Substantia nigra (tissue), 51 donors: ENCODE measurements at places on chromosomes 1 and 21.

DNA sequence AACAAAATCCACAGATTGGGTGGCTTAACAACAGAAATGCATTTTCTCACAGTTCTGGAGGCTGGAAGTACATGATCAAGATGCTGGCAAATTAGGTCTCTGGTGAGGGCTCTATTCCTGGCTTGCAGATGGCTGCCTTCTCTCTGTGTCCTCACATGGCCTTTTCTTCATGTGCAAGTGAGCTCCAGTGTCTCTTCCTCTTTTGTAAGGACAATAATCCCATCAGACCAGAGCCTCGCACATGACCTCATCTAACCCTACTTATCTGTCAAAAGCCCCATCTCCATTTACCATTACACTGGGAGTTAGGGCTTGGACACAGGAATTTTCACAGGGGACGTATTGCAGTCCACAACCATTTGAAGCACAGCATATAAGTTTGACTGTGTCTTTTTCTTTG is 181.6 kb downstream of the NEGR1 start:
- no peak for DNase-seq

GRCh38 chr21:37749132-37749531 is 167.1 kb downstream of the KCNJ6 start:
- no peak for DNase-seq

DNA sequence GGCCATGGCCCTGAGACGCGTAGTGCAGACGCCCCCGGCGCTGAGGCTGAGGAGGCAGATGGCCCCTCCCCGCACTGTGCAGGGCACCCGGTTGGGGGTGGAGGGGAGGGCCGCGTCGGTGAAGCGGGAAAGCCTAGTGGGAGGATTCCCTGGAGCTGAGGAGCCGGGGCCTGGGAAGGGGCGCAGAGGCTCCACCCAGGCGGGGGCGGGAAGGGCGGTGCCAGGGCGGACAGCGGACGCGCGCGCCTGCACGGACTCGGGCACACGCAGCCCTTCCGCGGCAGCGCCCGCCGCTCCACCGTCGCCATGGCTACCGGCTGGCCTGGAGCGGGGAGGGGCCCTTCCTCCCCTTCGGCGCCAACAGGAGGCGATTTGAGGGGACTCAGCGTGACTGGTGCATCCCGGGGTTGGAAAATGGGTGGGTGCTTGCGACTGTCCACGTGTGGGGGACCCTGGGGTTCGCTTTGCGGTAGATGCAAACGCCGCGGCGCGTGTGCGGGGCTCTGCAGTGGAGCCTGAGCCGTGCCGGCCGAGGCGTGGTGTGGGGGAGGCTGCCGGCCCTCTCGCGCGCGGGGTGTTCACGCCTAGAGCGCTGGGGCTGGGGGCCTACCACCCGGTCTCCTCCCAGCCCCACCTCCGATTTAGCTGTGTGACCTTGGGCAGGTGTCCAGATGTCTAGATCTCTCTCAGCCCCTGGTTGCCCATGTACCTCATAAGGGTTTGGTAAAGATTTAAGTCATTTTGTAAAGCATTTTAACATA is 35.1 kb downstream of the PTPRF start:
- DNase-seq: no peak

DNA sequence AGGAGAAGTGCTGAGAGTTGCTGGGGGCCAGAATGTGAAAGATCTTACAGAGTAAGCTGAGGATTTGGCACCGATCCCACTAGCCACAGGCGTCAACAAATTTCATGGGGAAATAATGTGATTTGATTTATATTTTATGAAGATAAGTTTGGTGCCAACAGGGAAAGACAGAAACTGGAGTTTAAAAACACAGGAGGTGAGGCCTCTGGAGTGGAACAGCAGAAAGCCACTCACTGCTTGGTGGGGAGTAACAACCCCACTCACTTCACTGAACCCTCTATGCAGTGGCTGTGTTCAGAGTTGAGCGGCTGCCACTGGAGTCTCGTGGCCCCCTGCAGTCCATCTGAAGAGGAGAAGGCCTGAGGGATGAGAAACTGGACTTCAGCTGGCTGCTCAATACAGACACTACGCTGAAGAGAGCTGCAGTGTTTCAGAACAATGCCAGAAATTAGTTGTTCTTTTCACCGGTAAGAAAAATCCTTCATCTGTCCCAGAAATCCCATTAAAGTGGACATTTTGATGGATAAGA is 48.0 kb upstream of the RXRG start:
- DNase-seq: no peak

DNA sequence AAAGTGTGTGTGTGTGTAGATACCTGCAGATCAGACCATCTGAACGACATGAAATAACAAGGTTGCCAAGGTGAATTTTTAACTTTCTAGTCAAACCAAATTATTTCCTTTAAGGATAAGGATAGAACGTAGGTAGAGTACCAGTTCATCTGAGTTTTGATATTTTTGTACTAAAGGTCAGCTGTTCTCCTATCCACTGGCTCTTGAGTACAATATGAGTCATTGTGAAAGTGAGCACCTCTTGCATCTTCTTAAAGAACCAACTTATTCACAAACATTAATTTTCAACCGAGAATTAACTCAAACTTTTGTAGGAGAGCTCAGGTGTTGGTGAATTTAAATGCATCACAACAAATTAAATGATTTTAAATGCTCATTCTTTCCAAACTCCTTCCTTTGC is 71.5 kb downstream of the IFI44 start:
- DNase-seq: no peak

- no peak for DNase-seq
Measured at GRCh38 chr1:236179634-236180033, 37.3 kb downstream of the GPR137B start.

GRCh38 chr1:71717186-71717585 is 565.2 kb downstream of the NEGR1 start:
- no peak for DNase-seq

- no peak for DNase-seq
Measured at GRCh38 chr1:23444596-23445390, 20.2 kb upstream of the TCEA3 start.
